ENCODE measurements at places on chromosomes 2 and 18.

DNA sequence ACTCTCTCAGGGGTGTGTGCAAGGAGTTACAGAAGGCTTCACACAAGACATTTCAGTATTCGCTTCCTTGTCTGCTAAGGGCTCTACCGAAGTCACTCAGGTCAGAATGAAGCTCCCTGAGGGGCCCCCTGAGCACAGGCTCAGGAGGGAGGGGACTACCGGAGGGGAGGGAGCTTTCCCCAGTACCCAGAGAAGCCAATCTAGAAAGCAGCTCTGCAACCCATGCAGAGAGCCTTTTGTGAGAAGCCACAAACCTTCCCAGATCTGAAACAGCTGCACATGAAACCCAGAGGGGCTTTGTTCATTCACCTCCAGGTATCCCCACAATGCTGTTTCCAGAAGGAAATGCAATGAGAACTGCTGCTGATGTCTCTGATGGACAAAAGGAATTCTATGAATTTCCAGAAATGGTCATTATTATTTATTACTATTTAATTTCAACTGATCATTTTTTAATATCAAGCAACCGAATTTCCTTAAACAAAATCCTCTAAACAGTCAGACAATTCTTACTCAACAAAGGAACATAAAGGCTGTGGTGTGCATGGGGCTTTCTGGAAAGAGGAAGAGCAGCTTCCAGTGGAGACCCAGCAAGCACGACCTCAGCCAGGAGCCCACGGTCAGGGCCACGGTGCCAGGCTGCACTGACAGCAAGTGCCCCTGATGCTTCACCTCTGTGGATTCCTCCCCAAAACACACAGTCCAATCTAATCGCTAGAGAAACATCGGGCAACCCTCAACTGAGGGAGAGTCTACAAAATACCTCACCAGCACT, 42.0 kb downstream of the NDUFA10 start:
- no peak for DNase-seq

- DNase-seq = peak; percentile 81
Measured at GRCh38 chr2:159615367-159616285, 722 bp downstream of the BAZ2B start.

- DNase-seq = no peak
Measured at GRCh38 chr2:38473333-38474005, 96.4 kb upstream of the ATL2 start.

DNA sequence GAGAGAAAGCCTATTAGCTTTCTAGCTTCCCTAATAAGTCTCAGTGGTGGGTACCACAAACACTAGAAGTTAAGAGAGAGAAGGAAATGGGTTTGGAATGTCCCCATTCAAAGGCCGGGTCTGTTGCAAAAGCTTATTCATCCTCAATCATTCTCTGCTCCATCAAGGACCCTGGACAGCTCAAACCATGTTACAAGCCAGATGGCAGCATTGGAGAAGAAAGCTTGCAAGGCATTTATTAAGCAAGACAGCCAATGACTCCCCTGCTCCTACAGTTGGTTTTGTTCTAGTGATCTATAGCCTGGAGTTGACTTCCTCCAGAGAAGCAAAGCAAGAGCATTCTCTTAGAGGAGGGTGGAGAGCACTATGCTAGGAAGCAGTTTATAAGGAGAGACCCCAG, 86.9 kb upstream of the LMAN1 start:
- no peak for DNase-seq

GRCh38 chr2:55827855-55828254, 95.7 kb downstream of the EFEMP1 start:
- DNase-seq = no peak

DNA sequence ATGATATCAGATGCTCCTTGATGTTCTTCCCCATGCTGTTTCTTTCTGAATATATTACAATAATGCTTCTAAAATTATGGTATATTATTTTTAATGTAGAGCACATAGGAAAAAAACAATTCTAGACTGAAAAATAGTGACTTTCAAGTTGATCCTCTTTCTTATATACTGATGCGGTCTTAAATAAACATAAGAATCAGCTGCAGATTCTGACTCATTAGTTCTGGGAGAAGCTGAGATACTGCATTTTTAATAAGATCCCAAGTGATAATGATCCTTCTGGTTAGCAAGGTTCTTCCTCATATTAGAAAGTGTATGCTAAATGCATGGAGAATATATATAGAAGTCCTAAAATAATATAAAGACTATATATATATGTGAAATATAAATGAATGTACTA, 124.9 kb downstream of the XIRP2 start:
- DNase-seq = no peak

DNA sequence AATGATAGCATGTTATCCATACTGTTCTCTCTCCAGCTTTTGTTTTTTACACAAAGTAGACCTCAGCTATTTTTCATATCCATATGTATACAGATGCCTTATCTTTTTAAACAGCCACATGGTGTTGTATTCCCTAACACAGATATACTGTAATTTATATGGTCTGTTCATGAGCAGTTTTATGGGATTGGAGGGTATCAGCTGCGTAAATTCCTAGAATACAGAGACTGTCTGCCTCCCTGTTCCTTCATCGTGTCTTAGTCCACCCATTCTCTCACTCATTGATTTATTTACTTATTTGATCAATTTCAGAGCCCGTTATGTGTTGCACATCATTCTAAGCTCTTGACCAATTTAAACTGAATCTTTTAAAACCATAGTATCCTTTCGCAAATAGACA, 80.6 kb downstream of the GATA6 start:
- DNase-seq = no peak

- DNase-seq = no peak
Measured at GRCh38 chr2:195313962-195314361, 343.1 kb upstream of the SLC39A10 start.

DNA sequence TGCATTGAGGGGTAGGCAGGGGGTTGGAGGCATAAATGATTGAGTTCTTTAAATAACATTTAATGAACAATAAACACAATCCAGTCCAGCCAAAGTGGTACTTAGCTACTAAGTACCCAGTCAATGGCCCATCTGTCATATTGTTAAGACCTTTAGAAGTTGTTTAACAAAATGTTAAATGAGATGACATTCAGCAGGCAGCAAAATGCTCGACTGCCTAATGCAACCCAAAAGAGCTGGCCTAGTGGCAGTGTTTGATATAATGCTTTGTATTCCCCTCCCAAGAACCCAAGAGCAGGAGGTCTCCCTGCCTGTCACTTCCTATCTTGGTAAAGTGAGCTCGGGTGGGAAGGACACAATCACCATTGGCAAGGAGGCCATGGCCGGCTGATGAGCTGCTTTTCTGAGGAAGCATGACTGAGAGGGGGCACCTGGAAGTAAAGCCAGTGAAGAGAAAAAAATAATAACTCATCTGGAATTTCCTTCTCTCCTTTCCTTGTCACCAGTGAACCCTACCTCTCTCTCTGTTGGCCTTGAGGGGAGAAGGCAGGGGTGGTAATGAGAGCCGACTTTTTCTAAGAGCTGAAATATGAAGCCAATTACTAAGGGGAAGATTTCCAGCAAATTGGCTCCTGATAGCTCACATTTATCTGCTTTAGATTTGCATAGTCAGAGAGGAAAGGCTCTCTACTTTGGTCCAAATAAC, 140.6 kb downstream of the C1D start:
- peak; percentile 46 for DNase-seq
